ENCODE measurements at places on chromosomes 16 and 17. TPM values are rescaled to one million over a fixed set of nuclear protein-coding genes. Genes with fewer than 3 reads are reported as not detected.

DNA sequence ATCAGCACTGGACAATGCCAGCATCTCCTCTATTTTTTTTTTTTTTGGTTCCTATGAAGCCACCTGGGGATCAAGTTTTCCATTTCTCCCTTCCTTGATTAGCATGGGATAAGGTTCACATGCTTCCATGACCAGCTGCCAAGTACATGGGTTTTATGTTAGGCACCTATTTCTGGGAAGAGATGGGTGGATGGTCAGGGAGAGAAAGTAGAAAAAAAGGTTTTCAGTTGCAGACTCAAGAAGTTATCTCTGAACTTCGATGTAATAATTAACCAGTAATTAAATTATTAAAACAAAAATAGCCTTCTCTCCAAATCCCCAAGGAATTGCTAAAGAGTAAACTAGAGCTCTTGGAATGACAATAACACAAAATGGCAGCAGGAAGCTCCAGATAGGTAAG is 164.9 kb upstream of the MAF start:
- no peak for DNase-seq

NAGLU gene
- total RNA-seq: 27.8 TPM

GRCh38 chr16:22924492-22924891 is 110.5 kb downstream of the HS3ST2 start:
- no peak for DNase-seq

DNA sequence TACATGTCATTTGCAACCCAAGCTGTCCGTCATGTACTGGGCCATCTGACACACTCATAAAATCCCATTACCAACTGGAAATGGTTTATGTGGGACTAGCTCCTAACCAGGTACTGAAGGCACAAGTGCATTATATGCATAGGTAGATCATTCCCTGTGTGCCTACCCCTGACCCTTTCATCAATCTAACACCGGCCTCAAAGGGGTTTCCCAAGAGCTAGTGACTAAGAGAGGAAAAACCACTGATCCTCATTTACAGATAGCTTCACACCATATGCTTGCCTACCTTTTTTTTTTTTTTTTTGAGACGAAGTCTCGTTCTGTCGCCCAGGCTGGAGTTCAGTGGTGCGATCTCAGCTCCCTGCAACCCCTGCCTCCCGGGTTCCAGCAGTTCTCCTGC is 449.8 kb downstream of the SLC39A11 start:
- DNase-seq: no peak

ETV4 gene
- total RNA-seq: 4.2 TPM

DNA sequence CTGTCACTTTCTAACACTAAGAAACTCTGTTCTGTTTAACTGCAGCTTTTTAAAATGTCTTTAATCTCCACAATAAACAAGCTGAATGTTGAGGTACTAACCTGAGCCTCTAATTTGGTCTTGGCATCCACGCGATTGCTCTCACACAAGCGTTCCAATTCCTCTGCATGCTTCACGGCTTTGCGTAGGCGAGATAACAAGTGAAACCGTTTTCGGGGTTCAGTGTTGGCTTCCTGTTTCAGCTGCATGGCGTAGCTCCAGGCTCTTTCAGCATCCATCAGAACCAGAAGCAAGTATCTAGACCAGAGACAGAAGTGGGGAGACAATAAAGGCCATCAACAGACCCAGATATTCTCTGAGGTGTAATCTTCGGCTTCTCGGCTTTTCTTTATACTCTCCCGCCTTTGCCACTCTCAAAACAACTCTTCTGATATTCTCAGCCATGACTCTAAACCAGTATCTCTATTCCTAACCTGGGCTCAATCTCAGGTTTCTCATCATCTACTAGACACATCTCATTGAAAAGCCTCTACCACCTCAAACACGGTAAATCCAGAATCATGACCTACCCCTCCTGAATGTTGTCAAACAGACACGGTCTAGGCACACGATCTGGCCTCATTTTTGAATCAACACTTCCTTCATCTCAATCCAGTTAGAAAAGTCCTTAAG is 8.3 kb downstream of the SRP68 start:
- DNase-seq: no peak

DNA sequence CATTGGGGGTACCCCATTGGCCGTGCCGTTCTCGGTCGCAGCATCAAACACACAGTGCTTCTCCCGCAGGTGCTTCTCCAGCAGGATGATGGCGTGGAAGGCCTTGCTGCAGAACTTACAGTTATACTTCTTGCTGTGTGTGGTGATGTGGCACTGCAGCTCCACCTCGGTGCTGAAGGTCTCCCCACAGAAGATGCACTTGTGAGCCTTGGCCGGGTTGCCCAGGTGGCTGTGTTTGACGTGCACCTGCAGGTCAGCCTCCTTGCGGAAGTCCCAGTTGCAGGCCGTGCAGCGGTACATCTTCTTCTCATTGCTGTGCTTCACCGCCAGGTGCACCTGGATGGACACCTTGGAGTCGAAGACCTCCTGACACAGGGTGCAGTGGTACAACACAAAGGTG is 219.3 kb downstream of the ZNF423 start:
- no peak for DNase-seq

DNA sequence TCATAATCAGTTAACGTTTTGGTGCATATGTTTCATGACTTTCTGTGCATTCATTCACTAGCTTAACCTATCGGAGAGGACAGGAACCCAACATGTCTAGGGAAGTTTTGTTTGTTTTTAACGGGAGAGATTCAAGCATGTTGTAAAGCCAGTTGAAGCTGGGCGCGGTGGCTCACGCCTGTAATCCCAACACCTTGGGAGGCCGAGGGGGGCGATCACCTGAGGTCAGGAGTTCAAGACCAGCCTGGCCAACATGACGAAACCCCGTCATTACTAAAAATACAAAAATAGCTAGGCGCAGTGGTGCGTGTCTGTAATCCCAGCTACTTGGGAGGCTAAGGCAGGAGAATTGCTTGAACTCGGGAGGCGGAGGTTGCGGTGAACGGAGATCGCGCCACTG is 1.4 kb upstream of the TNRC6A start:
- DNase-seq: no peak

TBC1D3 gene
- total RNA-seq: not detected

All from M059J (cell line).